ENCODE measurements at places on chromosomes 16 and 17. TPM values are rescaled to one million over a fixed set of nuclear protein-coding genes. Genes with fewer than 3 reads are reported as not detected.

- no peaks in the 10 kb centered on the region for H3K27me3 ChIP-seq
- no peaks in the 10 kb centered on the region for H3K36me3 ChIP-seq
- no peak for DNase-seq
- no peak overlapping the region for H3K27ac ChIP-seq
- no peak overlapping the region for H3K4me3 ChIP-seq
Observed at GRCh38 chr16:78926723-78927210, 673.8 kb downstream of the MAF start.

GRCh38 chr17:77011173-77012011 lies 129.4 kb upstream of the SEC14L1 start:
- DNase-seq, result no peak
- no peaks in the 10 kb centered on the region for H3K27me3 ChIP-seq
- no peak overlapping the region for H3K4me3 ChIP-seq
- no peak overlapping the region for H3K27ac ChIP-seq
- no peaks in the 10 kb centered on the region for H3K4me1 ChIP-seq
- H3K36me3 ChIP-seq, result no peaks in the 10 kb centered on the region

GRCh38 chr17:78865682-78866390 lies 25.2 kb upstream of the USP36 start:
- H3K4me3 ChIP-seq, result no peak overlapping the region
- DNase-seq, result peak; percentile 38
- H3K27me3 ChIP-seq, result no peaks in the 10 kb centered on the region
- H3K27ac ChIP-seq, result peak overlapping the region; percentile 33
- H3K4me1 ChIP-seq, result peaks cover 34% of the 10 kb centered on the region
- peaks cover 24% of the 10 kb centered on the region for H3K36me3 ChIP-seq

GSDMA gene
- 0.68 TPM for total RNA-seq

DNA sequence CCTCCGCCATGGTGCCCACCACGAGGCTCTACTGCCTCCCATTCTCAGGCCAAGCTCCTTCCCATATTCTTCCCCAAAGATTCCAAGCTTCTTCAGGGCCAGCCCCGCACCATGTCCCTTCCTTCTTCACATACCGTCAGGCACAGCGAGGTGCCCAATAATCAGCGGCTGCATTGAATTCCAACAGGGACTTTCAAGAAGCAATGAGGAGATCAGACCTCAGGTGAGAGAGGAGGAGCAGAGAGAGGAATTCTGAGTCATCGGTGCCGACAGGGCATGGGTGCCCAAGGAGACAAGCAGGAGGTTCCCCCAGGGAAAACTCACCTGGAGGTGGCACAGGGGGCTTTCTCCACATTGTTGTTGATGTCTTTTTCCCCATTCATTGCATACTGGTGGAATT lies 2.0 kb downstream of the NOS2 start:
- H3K4me1 ChIP-seq, result peaks cover 7% of the 10 kb centered on the region
- H3K27ac ChIP-seq, result no peak overlapping the region
- DNase-seq, result no peak
- no peaks in the 10 kb centered on the region for H3K36me3 ChIP-seq
- no peak overlapping the region for H3K4me3 ChIP-seq

DNA sequence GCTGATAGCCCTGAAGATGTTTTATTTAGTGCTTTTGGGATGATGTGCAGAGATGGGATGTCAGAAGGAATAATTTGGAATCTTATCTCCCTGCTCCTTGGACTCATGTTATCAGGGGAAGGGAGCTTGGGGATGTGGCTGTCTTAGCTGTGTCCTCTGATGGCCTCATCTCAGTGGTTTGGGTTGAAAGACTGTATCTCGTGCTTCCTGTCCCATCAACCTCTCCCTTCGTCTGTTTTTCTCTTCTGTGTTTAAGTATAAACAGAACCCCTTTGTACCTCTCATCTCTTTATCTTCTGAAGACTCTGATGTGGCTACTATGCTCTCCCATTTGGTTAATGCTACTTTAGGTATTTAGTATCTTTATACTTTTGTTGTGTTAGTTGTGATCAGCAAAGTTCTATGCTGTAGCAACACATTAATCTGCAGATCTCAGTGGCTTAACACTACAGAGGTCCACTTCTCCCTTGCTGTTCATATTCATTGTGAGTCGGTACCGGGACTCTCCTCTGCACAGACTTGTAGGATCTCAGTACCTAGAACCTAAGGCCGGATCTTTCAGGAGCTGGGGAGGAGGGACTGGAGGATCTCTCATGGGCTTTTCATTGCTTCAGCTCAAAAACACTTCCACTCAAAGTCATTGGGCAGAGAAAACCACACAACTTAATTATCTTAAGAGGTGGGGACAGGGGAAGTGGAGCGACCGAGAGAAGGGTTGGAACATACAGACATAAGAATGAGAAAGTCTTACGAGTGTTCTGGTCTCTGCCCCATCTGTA lies 28.8 kb downstream of the PRKCA start:
- no peaks in the 10 kb centered on the region for H3K27me3 ChIP-seq
- H3K27ac ChIP-seq, result no peak overlapping the region
- H3K36me3 ChIP-seq, result no peaks in the 10 kb centered on the region
- no peak overlapping the region for H3K4me3 ChIP-seq

DNA sequence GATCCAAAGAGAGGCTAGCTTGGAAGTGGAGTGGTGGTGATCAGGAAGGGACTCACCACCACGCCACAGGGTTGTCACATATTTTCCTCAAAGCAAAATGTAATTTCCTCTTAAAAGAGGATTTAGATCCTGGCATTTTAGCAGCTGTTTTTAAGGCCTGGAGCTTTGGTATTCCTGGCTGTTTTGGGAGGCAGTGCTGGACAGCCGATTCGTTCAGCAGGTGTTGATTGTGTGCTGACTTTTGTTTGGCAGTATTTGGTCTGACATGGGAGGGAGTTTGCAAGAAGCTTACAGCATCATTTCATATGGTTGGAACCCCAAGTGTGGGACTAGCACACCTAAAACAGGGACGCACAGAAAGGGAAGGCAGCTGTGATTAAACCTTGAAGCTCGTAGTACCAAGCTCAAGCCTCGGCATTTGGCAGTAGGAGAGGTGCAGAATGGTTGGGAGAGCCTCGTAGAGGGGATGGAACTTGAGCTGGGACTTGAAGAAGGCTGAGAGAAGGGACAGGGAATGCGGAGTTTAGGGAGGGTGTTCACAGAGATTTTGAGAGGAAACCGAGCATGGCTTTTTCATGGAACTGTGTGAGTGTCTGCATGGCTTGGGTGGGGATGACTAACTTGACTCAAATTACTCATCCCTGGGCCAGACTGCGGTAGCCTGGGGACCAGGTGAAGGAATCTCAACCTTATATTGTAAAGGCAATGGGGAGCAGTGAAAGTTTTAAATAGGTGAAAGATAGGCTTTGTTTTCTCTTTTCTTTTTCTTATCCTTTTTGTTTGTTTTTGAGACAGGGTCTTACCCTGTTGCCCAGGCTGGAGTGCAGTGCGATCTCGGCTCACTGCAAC lies 52.3 kb downstream of the RPTOR start:
- no peaks in the 10 kb centered on the region for H3K36me3 ChIP-seq
- no peak overlapping the region for H3K4me3 ChIP-seq
- H3K27ac ChIP-seq, result no peak overlapping the region
- no peak for DNase-seq

RRN3 gene
- total RNA-seq, result 30.2 TPM

- H3K4me1 ChIP-seq, result no peaks in the 10 kb centered on the region
- H3K27me3 ChIP-seq, result no peaks in the 10 kb centered on the region
- peaks cover 18% of the 10 kb centered on the region for H3K36me3 ChIP-seq
- H3K4me3 ChIP-seq, result no peak overlapping the region
- no peak for DNase-seq
Observed at GRCh38 chr16:48347191-48347865, 37.9 kb downstream of the SIAH1 start.

TMEM100 gene
- 2.2 TPM for total RNA-seq

DNA sequence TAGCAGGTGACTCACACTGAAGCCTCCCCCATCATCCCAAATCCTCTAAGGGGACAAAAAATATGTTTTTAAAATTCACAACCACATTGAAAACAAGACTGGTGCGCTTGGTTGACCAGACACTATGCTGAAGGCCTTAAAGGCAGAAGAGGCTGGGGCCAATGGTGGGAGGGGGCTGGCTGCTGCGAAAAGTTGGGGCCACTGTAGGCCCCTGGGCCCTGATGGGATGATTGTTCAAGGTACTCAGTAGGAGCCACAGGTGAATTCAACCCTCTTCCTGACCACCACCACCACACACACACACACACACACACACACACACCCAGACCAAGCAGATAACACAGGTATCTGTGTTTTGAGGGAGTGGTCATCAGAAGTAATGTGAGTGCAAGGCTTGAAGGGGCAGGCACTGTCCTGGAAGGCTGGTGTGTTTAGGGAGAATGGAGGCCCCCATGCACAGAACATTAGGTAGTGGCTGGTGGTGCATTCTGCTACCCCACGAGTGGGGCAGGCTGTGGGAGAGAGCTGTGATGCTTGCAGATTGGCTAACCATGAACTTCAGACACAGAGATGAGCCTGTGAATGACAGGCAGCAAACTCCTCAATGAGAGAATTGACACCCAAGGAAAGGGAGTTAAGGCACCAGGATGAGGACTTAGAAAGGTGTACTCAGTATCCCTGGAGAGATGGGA lies 55.0 kb downstream of the NT5M start:
- H3K27ac ChIP-seq, result no peak overlapping the region
- H3K4me3 ChIP-seq, result no peak overlapping the region
- H3K27me3 ChIP-seq, result no peaks in the 10 kb centered on the region
- H3K4me1 ChIP-seq, result no peaks in the 10 kb centered on the region

GRCh38 chr17:21297597-21297996 lies 13.1 kb downstream of the MAP2K3 start:
- no peak overlapping the region for H3K4me3 ChIP-seq
- H3K4me1 ChIP-seq, result peaks cover 19% of the 10 kb centered on the region
- no peak for DNase-seq
- H3K27me3 ChIP-seq, result no peaks in the 10 kb centered on the region
- no peak overlapping the region for H3K27ac ChIP-seq

GJD3 gene
- 1.5 TPM for total RNA-seq

CHD3 gene
- 80.6 TPM for total RNA-seq

DNA sequence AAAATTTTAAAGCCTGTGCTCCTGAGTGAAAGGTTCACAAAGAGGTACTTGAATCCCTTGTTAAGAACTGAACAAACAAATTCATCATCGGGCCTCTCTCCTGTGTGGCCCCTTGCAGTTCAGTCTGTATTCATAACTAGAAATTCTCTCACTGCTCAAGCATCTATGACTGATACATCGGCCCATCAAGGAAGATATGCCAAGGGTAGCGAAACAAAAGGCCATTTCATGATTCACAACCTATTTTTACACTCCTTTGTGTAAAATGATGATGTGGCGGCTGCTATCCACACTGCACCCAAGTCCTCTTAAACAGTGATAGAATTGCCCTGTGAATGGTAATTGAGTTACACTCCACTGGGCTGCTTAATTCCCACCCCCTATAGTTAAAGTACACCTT lies 204.6 kb downstream of the STX8 start:
- DNase-seq, result no peak
- no peaks in the 10 kb centered on the region for H3K27me3 ChIP-seq
- H3K4me1 ChIP-seq, result no peaks in the 10 kb centered on the region
- H3K4me3 ChIP-seq, result no peak overlapping the region
- H3K36me3 ChIP-seq, result no peaks in the 10 kb centered on the region

ENPP7 gene
- total RNA-seq, result not detected

GRCh38 chr16:6081320-6081976 lies 983.9 kb upstream of the EEF2KMT start:
- no peaks in the 10 kb centered on the region for H3K36me3 ChIP-seq
- no peak overlapping the region for H3K4me3 ChIP-seq
- no peaks in the 10 kb centered on the region for H3K4me1 ChIP-seq
- H3K27ac ChIP-seq, result no peak overlapping the region
- no peak for DNase-seq

All from thoracic aorta (tissue), 2 donors.